Prostate gland (tissue), 2 donors: ENCODE measurements at places on chromosomes 16 and 17. TPM values are rescaled to one million over a fixed set of nuclear protein-coding genes. Genes with fewer than 3 reads are reported as not detected.

DNA sequence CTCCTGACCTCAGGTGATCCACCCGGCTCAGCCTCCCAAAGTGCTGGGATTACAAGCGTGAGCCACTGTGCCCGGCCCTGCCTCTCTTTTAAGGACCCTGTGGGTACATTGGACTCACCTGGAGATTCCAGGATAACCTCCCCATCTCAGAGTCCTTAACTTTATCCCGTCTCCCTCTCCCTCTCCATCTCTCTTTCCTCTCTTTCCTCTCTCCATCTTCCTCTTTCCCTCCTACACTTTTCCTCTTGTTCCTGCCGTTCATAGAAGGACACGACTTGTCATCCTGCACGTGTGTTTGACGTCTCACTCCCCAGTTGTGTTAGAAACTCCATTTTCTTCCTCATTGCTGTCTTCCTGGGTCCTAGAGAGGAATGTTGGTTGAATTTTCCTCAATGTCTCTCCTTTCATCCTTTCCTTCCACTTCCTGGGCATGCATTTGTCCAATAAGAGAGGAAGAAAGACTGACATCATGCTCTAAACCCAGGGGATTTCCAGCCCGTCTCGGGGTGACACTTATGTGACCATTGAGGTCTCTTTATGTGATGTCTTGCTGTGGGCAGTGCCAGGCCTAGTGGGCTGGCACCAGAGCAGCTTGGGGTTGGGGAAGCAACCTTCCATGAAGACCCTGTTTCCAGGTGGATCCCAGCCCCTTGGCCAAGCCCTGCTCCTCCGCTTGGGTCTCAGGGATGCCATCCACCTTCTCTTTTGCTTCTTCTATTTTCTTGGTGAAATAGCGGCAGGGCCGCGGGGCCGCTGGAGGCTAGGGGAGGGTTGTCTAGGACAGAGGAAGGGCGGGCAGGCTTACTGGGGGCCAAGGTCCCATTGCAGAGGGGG, 39.8 kb upstream of the IRF8 start:
- DNase-seq = no peak

- no peak for DNase-seq
Observed at GRCh38 chr16:67431775-67432505, 1.0 kb downstream of the HSD11B2 start.

PROCA1 gene
- total RNA-seq = 9.4 TPM

HBA1 gene
- 43.4 TPM for total RNA-seq

KRT32 gene
- total RNA-seq = not detected

LITAFD gene
- total RNA-seq = not detected

GRCh38 chr17:35889818-35890773, 9.9 kb upstream of the CCL5 start:
- no peak for DNase-seq

GRCh38 chr16:82987767-82988166, 361.0 kb downstream of the CDH13 start:
- no peak for DNase-seq

DNA sequence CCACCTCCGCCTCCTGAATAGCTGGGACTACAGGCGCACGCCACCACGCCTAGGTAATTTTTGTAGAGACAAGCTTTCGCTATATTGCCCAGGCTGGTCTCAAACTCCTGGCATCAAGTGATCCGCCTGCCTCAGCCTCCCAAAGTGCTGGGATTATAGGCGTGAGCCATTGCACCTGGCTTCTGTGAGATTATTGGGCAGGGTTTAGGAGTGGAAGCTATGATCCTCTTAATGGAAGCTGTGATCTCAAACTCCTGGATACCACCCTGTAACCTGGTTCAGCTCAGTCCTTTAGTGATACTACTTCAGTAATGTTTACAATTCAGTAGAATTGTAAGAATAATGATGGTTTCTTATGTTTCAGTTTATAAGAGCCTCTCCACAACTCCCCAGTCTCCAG, 14.1 kb downstream of the NFE2L1 start:
- no peak for DNase-seq

DNA sequence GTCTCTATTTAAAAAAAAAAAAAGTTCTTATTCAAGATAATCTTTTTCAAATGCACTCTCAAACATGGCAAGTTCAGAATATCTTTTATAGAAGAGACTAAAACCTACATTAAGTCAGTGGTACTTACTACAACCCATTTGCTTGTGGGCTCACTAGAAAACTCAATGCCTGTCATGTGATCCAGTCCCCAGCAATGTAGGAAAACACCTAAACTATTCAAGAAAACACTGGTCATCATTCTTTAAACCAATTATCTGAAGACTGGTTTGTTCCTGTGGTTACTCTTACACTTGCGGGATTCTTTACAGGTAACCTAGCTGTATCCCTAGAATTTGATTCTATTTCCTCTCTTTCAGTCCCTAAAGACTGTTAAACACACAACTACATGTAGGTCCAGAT, 19.6 kb downstream of the MED13 start:
- DNase-seq = no peak

NATD1 gene
- total RNA-seq = 16.5 TPM

- no peak for DNase-seq
Observed at GRCh38 chr16:85004587-85005205, 6.6 kb downstream of the ZDHHC7 start.

GRCh38 chr17:81821147-81821546, 11.9 kb downstream of the MCRIP1 start:
- no peak for DNase-seq
